ENCODE measurements at places on chromosomes 5 and 9. TPM values are rescaled to one million over a fixed set of nuclear protein-coding genes. Genes with fewer than 3 reads are reported as not detected.

DNA sequence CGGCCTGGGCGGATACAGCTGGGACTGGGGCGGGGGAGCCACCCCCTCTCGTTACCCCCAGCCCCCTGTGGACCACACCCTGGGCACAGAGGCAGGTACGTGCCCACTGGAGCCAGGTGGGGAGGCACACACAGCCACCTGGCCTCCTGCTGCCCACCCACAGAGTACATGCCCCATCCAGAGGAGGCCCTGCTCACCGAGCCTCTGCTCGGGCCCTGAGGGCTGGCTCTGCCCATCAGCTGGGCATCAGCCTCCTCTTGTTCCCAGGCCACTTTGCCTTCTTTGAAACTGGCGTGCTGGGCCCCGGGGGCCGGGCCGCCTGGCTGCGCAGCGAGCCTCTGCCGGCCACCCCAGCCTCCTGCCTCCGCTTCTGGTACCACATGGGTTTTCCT, 6.3 kb downstream of the MAMDC4 start:
- DNase-seq, result no peak

- DNase-seq, result no peak
Observed at GRCh38 chr9:100525563-100525962, 52.3 kb upstream of the CAVIN4 start.

DNA sequence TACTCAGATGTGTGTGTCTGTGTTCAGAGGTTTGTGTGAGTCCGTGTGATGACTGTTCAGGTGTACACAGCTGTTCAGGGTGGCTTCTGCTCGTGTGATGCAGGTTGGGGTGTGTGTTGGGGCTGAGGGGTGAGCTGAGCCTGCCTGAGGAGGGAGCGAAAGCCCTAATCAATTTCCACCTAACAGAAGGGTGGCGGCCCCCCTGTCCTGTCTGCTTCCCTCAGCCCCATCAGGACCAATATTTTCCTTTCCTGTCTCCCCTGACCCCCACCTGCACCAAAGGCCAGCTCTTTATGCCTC, 30.2 kb downstream of the LHX2 start:
- no peak for DNase-seq

DNA sequence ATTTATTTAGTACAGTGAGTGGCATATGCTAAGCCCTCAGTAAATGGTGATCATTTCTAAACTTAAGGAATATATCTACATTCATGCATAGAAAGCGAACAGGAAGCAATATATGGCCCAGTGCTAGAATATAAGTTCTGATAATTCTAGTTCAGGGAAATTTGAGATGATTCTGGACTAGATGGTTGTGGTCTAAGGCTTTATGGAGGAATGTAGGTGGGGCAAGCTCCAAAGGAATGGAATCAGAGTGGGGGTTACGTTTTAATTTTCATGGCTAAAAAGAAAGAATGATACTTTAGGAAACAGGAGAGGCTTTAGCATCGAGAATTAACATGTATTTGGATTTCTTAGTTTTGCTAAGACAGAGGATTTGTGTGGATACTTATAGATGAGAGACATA, 56.1 kb downstream of the MTREX start:
- no peak for DNase-seq

DNA sequence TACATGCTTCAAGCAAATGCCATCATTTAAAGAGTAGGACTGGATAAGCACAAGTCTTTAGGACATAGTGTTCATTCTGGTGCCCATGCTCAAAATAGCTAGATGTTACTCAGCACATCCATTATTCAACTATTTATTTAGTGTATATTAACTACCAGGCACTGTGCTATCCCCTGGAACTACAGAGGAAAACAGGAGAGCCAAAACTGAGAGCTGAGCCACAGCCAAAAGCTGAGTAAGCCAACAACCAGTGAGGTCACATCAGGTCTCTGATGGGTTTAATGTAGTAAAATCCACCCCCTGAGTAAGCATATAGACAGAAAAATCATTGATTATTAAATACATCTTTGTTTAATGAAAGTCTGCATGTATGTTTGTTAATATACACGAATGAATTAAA, 469.3 kb upstream of the DMAC1 start:
- no peak for DNase-seq

DNA sequence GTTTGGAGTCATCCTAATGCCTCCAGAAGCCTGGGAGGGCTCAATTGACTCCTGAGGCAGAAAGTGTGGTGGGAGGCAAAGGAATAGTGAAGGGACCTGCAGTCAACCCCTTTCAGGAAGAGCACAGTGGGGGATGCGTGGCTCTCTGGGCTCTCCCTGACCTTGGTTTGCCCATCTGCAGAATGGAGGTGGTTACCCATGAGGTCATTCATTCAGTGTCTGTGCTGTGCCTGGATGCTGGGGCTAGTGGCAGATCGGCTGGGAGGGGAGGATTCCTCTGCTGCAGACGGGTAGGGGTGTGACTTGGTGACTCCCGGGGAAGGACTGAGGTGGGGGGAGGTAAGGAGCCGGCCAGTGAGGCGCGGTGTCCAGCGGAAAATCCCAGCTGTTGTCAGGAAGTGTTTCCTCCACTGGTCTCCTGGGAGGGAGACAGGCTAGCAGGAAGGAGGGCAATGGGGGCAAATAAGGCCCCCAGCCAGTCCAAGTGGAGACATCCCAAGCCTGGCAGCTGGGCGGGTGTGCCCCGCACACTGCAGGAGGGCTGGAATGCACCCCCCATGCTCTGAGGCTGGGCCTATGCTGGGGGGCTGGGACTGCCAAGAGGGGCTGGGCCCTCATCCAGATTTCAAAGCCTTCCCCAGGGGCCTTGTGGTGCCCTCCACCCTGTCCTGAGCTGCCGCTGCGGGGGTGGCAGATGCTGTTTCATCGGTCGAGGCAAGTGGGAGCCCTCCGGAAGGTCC, 10.9 kb downstream of the CXXC5 start:
- no peak for DNase-seq

- no peak for DNase-seq
Observed at GRCh38 chr9:97387504-97387886, 24.4 kb upstream of the TDRD7 start.

DNA sequence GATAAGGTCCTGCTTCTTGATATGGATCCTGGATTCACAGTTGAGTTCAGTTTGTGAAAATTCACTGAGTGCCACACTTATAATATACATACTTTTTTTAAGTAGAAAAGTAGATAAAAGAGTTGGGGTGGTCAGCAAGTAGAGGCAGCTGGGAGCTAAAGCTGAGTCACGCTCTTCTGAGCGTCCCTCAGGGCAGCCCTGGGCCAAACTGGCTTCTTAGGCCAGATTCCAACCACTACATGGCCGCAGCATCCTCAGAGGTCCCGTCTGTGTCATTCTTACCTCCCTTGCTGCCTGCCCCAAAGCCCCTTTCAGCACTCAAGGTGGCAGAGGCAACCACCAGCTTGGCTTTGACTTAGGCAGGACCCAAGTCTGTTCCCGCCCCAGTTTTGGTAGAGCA, 123.3 kb upstream of the TBC1D2 start:
- DNase-seq, result no peak

GRCh38 chr9:86585422-86586143, 231.4 kb upstream of the TUT7 start:
- no peak for DNase-seq

DNA sequence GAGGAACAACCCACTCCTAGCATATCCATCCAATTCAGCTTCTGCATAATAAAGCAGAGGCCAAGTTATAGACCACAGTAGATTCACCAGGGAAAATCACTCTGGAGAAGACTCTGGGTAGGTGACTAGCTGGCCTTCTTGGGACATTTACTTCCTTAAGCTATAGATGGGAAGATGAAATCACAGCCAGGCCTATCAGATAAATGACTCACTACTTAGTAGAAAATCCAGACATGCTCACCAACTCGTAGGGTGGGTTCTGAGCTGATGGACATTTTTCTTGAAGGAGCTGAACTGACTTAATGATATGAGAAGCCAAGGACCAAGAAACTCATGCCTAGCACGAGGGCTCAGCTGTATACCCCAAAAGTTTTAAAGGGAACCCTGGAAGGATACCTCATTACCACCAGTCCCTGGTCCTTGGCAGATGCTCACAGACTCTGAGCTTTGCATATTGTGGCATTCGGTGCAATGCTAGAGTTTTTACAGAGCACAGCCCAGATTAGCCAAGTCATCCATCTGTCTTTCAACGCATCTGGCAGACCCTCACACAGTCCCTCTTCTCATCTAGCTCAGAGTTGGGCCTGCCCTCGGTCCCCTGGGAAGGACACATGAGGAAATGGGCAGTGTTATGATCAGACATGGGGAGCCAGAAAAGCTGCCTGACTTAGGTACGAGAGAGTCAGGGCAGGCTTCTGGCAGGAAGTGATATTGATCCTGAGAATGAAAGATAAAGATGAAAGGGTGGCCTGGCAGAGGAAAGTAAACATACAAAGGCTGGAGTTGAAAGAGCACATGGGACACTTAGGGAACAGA, 15.0 kb downstream of the ACSL6 start:
- DNase-seq, result no peak

DNA sequence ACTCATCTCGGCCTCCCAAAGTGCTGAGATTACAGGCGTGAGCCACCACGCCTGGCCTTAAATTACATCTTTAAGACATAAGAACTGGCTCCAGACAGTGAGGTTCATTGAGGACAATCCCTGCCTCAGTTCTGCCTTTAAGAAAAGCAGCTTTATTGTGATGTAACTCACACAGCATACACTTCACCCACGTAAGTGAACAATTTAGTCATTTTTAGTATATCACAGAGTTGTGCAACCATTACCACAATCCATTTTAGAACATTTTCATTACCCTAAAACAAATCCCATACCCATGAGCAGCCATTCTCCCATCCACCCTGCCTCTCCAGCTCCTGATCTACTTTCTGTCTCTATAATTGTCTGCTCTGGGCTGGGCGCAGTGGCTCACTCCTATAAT, 24.0 kb upstream of the LTC4S start:
- no peak for DNase-seq

- no peak for DNase-seq
Observed at GRCh38 chr5:91219803-91220371, 163.2 kb downstream of the ARRDC3 start.

GRCh38 chr5:128409166-128409800, 128.8 kb downstream of the FBN2 start:
- DNase-seq, result no peak

DNA sequence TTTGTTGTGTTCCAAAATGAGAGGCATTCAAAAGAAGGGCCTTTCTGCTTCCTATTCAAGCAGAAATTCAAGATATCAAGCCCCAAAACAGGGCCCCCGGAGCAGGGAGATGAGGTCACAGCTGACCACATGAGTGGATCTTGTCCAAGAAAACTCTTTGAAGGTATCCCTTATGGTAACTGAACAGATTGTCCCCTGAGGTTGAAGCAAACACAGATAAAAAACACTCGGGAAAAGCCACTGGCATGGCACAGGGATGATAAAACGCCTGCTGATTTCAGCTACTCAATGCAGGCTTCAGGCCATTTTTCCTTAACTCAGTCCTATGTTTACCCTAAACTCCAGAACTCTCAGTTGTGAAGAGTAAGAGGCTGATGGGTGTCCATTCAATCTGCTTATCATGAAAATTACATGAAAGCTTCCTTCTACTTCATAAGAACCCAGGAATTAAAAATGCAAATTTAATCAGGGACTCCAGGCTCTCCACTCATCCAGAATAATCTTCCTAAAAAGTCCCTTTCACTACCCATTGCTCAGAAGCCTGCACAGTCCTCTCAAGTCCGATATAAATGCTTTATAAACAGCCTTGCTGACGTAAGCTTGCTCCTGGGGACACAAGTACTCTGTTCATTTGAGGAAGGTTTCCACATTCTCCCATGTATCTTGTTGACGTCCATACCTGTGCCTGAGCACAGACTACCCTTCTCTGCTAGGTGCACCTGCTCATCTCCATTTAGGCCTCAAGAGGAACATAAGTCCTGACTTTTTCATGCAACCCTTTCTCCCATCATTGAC, 35.9 kb upstream of the SLC1A3 start:
- DNase-seq, result peak; percentile 48

DNA sequence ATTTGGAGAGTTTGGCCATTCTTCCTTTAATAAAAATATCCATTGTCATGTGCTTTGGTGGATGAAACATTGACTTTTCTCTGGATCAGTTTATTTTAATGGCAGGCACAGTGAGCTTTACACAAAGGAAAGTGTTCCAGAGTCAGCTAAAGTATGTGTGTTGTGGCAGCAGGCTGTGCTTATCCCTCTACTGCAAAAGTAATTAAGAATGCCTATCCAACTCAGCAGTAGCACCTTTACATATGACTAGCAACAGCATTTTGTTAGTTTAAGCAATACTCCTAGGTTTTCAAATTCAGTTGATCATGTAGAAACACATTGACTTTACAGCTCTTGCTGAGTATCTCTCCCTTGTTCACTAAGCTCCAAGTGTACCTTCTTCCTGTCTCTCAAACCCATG, 730.5 kb upstream of the RGMB start:
- no peak for DNase-seq

DNA sequence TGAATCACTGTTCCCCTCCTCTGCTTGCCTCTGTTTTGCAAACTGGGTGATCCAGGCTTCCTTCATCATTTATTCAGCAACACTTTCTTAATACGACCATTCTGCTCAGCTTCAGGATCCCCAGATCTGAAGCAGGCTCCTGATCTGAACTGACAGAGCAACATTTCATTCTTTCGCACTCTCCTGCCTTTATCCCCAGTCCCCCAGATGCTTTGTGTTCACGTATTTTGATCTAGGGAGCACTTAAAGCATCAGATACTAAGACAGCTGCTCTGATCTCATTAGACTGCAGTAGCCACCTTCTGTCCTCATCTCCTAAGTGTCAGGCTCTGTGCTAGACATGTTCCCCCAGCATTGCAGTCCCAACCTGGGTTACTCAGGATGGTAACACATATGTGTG, 158.0 kb downstream of the TRIO start:
- no peak for DNase-seq

GRCh38 chr9:21852754-21853153, 50.3 kb downstream of the MTAP start:
- DNase-seq, result no peak

GRCh38 chr9:136117291-136117915, 1.3 kb downstream of the TMEM250 start:
- no peak for DNase-seq

- no peak for DNase-seq
Observed at GRCh38 chr9:108049026-108049607, 559.5 kb upstream of the KLF4 start.

DNA sequence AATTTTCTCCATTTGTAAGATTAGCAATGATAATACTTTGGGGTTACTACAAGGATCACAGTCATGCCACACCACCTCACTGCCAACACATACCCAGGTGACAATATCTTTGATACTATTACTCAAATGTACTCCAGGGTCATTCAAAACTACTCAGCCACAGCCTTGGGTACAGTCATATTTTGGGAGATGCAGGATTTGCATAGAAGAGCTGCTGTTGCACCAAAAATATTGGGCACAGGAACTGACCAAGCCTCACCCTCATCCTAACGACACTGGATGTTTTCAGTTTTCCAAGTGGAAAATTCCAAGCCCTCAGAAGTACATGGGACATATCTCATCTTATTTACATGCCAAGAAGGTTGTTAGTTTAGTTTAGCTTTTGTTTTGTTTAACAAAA, 120.9 kb upstream of the C6 start:
- no peak for DNase-seq

GRCh38 chr5:373710-374602, 52.4 kb downstream of the AHRR start:
- no peak for DNase-seq

CDH9 gene
- polyA plus RNA-seq, result 0.37 TPM

LYRM7 gene
- 12.5 TPM for polyA plus RNA-seq

OBP2A gene
- not detected for polyA plus RNA-seq

PCDHB10 gene
- polyA plus RNA-seq, result 5.0 TPM

PCDHGA2 gene
- polyA plus RNA-seq, result 2.3 TPM

AQP7 gene
- polyA plus RNA-seq, result 3.3 TPM

CCL27 gene
- polyA plus RNA-seq, result 0.17 TPM
